ENCODE measurements at places on chromosomes 7 and 10.

GRCh38 chr7:78703391-78703790 lies 750.1 kb downstream of the MAGI2 start:
- no peak for DNase-seq

- no peak for DNase-seq
Measured at GRCh38 chr7:25427721-25428120, 199.4 kb upstream of the NPVF start.

DNA sequence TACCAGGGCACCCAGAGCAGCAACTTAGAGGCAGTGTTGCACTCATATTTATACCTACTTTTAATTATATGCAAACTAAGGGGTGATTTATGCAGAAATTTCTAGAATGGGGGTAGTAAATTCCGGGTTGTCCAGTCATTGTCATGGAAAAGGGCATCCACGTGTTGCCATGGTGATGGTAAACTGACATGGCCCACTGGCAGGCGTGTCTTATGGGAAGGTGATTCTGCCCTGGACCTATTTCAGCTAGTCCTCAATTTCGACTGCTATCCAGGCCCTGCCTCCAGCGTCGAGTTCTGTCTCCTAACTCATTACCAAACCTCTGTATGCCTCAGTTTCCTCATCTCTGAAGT lies 12.8 kb downstream of the SNX8 start:
- DNase-seq = no peak

GRCh38 chr7:76346778-76347177 lies 12.0 kb downstream of the YWHAG start:
- no peak for DNase-seq

DNA sequence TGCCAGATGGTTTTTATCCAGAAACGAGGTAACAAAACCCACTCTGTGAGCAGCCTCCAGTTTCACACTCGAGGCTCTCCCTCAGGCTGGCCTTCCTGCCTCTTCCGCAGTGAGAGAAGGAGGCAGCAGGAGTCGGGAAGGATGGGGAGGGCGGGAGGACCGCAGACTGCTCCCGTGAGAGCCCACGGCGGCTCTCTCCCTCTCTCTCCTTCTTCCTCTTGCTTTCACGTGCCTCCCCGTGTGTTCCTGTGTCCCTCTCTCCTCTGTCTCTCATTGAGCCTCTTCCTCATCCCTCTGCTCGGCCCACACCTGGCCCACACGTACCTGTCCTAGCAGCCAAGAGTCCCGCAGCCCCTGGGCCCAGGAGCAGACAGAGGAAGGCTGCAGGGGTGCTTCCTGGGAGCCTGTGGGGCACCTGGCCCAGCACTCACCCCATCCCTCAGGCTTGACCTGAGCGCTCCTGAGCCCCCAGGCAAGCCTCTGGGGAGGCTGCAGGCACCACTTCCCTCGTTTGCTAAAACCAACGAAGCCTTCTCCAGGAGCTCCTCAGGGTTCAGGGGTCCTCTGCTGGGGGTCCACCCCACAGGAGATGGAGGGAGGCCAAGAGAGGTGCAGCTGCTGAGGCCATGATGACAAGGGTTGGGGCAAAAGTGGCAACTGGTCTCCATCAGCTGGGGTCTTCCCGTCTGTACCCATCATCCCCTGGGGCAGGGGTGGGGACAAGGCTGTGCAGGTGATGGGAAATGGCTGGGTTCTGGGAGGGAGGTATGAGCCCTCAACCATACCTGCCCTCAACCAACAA lies 13.6 kb downstream of the SPOCK2 start:
- DNase-seq = no peak

- no peak for DNase-seq
Measured at GRCh38 chr7:47897831-47898230, 50.4 kb downstream of the PKD1L1 start.

- no peak for DNase-seq
Measured at GRCh38 chr10:70801854-70802253, 13.9 kb upstream of the SGPL1 start.

DNA sequence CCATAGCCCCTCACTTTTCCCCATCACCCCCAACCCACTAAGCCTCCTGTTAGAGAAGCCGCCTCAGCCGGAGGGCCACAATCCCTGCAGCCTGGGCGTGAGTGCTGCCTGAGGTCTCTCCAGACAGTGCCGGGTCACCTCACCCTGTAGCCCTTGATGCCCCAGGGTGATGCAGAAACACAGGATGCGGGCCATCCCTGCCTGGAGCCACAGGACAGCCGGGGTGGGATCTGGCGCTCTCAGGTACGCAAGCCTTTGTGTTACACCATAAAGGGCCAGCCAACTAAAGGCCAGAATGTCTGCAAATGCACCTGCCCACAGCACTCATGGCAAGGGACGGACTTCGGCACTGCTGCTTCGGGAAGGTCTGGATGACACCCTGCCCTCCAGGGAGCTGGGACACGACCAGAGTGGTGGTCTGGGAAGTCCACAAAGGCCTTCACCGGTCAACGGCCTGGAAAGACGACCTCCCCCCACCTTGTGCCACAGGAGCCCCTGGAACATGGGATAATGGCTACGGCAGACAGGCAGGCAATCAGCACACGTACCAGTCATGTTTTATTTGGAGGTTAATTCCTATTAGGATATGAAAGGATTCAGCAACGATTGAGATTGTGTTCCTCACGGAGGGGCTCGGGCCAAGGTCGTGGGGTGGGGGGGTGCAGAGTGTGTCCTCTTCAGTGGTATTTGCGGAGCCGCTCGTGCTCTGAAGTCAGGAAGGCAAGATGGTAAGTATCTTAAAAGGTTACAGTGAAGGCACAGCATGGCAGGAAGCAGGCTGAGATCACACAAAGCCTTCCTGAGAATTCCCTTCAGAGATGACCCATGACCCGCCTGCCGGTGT lies 8.1 kb downstream of the ATP5MF start:
- DNase-seq = no peak

DNA sequence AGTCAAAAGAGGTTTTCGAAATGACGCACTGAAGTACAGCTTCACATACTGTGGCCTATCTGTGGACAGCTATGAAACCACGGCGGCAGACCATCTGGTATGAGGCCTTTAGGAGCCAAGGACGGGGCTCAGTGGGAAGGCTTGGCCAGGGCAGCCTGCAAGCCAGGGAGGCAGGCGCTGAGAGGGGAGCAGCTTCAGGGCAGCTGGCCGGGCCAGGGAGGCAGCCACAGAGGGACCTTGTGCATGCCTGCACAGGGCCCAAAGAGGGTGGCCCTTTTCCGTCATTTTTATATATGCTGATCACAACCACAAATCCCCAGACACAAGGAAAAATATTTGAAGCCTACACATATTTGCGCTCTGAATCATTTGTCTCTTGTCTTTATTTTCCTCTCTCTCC lies 13.5 kb downstream of the CALD1 start:
- DNase-seq = no peak

DNA sequence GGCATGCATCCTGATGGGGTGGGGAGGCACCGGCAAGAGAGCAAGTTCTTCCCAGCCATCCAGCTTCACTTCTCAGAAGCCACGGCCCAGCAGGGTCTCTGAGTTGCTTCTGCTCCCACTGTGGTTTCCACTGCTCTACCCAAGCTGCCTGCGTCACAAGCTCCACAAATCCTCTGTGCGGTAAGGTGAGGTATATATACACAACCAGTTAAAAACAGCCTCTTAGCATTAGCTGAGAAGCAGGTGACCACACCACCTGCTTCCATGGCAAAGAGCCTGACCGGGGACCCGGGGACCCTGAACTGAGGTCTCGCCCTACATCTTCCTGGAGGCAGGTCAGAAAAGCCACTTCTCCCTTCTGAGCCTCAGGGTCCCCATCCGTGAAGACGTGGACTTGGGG lies 46.9 kb upstream of the NPFFR1 start:
- DNase-seq = no peak

All from CD4-positive, alpha-beta T cell treated with Interleukin-12 subunit alpha and Interleukin-12 subunit beta, for 1 hour (primary cell).